SK-N-SH treated with all-trans-retinoic acid at 6 μM for 48 hours (cell line): ENCODE measurements at places on chromosomes 3 and 15.

DNA sequence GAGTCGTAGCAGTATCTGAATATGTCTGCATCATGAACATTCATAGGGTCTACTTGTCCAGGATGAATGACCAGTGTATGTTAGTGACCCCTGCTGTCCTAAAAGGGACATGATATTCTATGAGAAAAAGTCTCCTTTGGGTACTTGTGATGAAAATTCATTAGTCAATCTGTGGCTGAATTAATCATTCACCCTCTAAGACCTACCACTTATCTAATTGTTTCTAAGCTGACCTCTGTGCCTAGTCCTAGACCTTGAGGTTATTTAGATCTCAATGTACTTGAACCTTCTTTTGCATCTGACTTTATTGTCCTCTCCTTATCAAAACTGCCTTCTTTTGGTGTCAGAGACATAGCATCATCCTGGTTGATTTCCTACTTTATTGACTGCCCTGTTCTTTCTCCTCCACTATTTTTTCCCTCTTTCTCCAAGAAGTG is 799.3 kb downstream of the DIPK2A start:
- ATAC-seq, result no peak

- no peak for ATAC-seq
These were observed 162.1 kb downstream of the TBC1D2B start for GRCh38 chr15:77915261-77915960.

DNA sequence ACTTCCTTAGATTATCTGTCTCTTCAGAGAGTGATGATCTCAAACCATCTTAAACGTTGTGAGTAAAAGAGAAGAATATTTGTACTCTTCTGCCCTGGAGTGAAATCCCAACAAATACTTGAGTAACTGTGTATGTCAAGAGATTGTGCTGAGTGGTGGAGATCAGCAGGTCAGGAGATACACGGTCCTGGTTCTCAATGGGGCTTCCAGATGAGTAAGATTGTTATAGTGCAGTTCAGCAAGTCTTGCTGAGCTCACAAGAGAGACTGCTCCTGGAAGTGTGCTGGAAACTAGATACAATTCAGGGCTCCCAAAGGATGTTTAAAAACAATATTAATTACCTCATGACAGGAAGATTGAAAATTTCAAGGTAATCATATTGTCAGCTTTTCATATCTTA is 184.3 kb downstream of the AKAP13 start:
- no peak for ATAC-seq

DNA sequence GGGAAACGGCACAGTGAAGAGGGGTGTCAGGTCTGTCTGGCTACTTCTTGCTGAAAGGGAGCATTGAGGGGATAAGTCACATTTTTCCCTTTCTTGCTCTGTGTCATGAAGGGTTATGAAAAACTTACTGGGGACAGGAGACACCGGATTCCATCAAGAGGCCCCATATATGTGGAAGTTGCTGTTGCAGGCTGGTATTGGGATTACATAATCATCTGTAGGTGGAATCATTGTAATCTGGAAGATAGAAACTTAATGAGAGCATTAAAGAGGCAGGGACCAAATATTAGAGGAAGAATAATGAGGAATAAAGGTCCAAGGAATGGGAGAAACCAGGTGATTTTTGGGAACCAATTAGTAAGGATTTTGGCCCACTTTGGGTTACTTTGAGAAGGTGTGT is 4.2 kb upstream of the TCAIM start:
- ATAC-seq, result no peak

- ATAC-seq, result no peak
These were observed 39.6 kb upstream of the MAGEF1 start for GRCh38 chr3:184751204-184752040.

- no peak for ATAC-seq
These were observed 16.3 kb upstream of the MYZAP start for GRCh38 chr15:57575363-57575762.

DNA sequence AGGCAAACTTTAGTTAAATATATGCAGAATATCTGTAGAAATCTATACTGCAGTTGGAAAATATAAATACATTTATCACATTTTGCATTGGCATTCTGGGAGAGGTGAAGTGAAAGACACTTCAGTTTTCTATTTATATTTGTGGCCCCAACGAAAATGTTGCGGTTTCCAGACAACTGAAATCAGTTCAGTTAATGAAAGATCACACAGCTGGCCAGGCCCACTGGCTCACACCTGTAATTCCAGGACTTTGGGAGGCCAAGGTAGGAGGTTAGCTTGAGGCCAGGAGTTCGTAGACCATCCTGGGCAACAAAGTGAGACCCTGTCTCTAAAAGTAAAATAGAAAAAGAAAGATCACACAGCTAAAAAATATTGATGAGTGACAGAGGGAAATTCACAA is 11.9 kb upstream of the CLASP2 start:
- no peak for ATAC-seq

DNA sequence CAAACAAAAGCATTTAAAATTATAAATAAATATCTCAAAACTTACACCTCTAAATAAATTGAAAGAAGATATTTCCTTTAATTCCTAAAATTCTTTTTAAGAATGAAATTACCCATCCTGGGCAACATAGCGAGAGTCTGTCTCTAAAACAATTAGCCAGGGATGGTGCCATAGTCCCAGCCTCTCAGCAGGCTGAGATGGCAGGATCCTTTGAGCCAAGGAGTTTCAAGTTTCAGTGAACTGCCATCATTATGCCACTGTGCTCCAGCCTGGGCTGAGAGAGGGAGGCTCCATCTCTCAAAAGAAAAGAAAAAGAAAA is 25.4 kb downstream of the AADAC start:
- 0 out of 3 replicates have a peak, but pooled peaks have one; percentile 9 for ATAC-seq

GRCh38 chr3:50324351-50325112 is 2.0 kb upstream of the HYAL2 start:
- ATAC-seq, result peak; percentile 56

GRCh38 chr3:194200422-194201081 is 64.6 kb downstream of the HES1 start:
- no peak for ATAC-seq

DNA sequence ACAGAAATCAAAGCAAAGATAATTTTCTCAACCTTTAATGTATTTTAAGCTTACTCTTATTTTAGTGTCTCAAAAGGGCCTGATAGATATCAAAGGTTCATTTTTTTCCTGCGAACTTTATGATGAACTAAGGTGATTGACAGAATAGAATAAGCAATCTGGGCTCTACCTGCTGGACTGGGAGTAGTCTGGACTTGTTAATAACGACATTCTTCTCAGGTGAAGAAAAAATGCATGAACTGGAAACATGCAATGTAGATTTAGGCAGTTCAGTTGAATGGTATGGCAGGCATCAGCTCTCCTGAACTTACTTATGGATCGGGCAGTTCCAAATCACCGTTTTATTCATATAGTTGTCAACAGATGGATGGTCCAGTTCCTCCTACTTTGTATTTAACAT is 189.7 kb upstream of the ZBTB20 start:
- ATAC-seq, result no peak

DNA sequence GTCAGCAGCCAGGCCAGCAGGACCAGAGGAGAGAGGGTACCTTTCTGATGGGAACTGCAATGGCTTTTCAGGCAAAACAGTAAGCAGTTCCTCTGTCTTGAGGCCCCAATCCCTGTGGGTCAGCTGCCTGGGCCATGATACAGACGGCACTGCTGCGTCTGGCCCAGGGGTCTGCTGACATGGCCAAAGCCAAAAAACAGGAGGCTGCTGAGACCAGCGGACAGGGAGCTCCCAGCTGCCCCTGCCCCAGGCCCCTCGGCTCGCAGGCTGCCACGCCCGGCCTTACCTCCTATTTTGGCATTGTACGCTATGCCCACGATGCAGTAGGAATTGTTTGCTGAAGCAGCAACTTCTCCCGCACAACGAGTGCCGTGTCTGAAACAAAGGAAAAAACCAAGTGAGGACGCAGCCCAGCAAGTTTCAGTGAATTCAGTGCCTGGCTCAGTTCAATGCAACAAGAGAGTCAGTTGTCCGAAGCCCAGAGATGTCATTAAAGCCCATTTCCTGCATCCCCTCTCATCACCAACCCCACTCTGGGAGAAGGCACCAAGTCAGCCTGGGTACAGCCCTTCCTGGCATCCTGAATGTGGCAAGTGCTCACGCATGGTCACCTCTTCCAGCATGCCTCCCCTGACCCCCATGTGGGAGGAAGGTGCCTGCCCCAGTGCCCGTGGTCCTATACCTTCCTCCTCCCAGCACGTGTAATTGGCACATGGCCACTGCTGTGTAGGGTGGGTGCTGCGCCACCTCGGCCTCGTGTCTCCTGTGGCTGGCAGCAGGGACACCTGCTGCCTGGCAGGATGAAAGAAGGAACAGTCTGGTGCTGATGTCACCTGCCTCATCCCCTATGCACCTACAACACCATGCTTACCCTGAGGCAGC is 61.7 kb downstream of the PCSK6 start:
- no peak for ATAC-seq

DNA sequence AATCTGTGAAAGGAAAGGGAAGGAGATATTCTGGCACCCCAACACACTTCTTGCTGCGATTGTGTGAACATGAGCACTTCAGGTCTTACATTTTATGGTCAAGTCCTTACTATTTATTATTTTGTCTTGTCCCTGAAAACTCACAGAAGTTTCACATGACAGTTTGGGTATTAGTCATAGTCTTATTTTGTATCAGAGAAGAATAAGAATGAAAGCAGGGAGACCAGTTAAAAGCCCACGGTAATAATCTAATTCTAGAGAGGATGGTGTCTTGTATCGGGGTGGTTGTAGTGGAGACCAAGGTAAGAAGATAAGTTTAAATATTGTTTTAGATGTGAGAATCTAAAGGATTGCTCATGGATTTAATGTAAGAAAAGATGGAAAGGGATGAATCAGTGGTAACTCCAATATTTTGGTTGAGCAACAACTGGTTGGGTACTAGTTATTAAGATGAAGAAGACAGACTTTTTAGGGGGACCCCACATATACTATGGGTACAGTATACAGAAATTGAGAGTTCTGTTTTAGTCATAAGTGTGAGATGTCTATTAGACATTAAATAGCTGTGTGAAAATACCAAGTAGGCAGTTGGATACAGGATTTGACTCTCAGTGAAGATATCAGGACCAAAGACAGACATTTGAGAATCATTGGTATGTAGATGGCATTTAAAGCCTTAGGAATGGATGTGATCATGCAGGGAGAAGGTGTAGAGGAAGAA is 227.6 kb downstream of the MFSD1 start:
- no peak for ATAC-seq

DNA sequence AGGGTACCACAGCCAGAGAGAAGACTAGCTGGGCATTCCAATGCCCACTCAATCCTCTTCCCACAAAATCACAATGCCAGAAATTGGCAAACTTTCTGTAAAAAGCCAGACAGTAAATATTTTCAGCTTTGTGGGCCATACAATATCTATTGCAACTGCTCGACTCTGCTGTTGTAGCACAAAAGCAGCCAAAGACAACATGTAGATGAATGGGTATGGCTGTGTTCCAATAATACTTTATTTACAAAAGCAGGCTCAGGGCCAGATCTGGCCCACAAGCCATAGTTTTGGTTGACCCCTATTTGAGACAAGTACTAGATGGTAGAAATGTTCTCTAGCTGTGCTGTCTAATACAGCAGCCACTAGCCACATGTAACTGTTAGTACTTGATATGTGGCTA is 330.9 kb downstream of the ERC2 start:
- no peak for ATAC-seq

GRCh38 chr3:32102289-32102688 is 4.1 kb upstream of the GPD1L start:
- no peak for ATAC-seq

GRCh38 chr3:151407928-151408327 is 23.4 kb upstream of the P2RY12 start:
- no peak for ATAC-seq

DNA sequence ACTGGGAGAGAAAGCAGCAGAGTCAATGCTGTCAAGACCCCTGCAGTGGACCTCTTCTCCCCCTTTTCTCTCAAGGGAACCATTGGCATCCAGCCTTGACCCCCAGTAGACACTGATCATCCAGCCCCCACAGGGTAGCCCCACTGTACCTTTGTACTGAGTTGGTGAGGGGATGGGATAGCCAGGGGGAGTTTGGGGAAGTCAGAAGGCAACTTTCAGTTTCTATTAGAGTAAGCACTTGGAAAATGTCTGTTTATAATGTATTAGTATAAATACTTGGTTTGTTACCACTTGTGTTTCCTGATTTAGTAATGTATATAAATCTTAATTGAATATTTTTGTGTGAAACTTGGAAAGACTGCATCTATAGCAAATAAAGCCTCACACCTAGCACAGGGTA is 25.0 kb downstream of the DAG1 start:
- ATAC-seq, result no peak

GRCh38 chr15:94230431-94230882 is 904 bp upstream of the MCTP2 start:
- no peak for ATAC-seq

DNA sequence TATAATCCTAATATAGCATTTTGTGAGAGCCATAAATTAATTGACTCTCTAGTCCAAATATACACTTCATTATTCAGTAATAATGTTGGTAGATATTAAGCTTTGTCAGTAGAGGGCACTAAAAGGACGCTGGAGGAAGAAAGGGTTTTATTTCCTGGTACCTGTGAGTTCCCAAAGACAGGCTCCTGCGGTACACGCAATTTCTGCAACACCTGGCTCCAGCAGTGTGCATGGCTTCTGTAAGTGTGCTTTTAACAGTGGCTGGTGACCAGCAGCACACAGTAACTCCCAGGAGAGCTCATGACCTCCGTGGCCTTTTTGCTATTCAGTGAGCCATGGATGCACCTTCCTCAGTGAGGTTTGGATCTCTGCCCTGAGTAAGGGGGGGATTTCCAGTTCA is 338.3 kb upstream of the ZNF385D start:
- ATAC-seq, result peak; percentile 65; the same call in 1 of the 3 replicates

DNA sequence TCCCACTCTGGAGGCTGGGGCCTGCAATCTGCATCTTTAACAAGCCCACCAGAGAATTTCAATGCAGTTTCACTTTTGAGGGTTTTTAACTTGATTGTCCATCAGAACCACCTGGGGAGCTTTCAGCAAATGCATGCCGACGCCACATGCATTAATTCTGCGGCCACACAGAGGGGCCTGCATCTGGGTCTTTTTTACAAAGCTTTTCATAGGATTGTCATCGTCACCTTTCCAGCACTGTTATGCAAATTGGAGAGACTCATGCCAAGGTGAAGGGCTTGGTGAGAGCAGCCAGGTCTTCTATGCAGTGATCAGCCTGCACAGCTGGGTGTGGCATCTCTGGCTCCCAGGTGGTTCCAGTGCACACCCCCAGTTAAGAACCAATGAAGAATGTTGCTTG is 143.0 kb upstream of the CTDSPL start:
- no peak for ATAC-seq

- peak; percentile 52; the same call in 2 of the 3 replicates for ATAC-seq
These were observed 80.2 kb downstream of the BOC start for GRCh38 chr3:113291572-113291971.

- no peak for ATAC-seq
These were observed 13.6 kb downstream of the LMOD3 start for GRCh38 chr3:69108811-69109210.
